Amygdala (tissue), 56 donors: ENCODE measurements at places on chromosomes 1 and 21.

DNA sequence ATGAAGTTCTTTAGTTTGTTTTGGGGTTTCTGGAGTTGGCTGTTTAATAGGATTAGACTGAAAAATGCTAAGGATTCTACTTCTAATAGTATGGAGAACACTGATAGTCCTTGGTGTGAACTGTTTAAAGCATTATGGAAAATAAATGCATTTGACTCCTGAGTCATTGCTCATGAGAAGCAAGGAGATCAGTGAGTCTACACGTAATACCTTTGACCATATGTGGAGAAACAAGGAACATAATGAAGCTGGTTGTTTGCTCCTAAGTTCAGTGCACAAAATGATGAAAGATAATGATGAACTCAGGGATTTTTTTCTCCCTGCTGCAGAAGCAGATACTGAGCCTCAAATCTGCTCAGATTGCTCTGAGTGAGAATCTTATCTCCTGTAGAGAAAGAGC lies 158.9 kb upstream of the COL11A1 start:
- no peak for DNase-seq

DNA sequence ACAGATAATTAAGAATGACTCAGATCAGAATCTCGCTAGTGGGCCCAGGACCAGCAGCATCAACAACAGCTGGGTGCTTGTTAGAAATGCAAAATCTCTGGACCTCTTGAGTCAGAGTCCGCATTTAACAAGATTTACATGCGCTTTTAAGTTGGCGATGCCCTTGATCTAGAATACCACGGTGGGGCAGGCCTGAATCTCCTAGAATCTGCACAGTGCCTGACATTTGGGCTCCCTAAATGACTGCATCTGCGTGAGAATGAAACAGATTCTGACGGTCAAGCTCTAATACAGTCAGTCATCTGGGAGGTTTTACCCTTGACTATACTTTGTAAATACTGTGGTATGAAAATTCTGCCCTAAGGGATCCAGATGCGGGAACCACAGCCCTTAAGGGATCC lies 17.2 kb upstream of the RAB29 start:
- DNase-seq = no peak

DNA sequence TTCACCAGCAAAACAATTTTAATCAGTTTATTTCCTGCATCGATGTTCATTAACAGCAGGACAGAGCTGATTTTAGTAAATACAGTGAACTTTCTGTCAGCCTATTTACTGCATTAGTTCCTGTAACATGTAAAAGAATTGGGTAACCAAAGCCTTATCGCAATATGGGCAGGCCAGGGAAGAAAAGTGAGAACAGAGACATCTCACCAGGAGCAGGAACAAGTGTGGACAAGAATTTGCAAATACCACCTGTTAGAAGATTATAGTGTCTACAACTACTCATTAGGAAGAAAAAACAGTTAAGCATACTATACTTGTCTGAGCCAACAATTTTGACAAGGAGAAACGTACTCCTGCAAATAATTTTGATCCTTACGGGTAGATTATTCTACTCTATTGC lies 1293.9 kb downstream of the PLA2G4A start:
- DNase-seq = no peak

- DNase-seq = no peak
Observed at GRCh38 chr1:219244864-219245263, 71.2 kb downstream of the LYPLAL1 start.
